ENCODE measurements at places on chromosomes 1 and 21.

GRCh38 chr1:203692565-203693470 is 66.2 kb downstream of the ATP2B4 start:
- peak; percentile 56 for DNase-seq

DNA sequence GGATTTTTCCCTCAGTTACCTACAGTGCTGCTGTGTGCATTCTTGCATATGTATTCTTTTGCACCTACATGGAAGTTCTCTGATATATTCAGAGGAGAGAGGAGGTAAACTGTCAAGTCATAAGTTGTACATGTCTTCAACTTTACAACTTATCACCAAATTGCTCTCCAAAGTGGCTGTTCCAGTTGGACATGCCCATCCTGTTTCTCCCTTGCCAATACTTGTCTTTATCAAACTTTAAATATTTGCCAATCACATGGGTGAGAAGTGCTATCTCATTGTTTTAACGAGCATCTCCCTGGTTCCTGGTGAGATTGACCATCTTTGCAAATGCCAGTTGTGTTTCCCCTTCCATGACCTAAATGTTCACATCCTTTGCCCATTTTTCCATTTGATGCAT is 88.2 kb downstream of the KIF26B start:
- no peak for DNase-seq

DNA sequence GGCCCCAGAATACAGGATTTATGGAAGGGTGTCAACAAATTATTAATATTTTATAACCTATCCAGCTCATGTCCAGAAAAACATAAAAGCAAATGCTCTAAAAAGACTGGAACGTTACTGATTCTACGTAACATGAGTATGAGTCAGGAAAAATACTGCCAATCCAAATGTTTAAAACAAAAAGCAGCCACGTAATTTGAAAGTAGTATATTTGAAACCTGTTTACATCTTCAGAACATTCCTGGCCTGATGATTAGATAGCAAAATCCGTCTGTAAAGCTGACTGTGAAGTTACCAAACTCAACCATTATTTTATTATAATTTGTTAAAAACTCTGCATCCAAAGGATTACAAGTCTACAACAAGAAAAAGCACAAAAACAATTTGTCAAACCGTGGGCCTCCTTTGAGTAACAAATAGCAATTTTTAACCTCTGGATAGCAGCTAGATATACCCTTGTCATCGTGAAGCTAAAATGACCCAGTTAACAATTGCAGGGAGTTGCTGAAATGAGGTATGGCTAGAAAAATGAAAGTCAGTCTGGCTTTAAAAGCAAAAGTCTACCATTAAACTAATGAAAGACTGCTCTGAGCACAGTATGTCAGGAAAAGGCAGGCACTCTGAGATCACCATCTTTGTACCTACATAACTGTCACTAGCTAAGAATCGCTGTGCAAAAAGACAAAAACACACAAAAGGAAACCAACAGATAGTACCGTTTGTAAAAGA is 1.2 kb downstream of the UBR4 start:
- no peak for DNase-seq

DNA sequence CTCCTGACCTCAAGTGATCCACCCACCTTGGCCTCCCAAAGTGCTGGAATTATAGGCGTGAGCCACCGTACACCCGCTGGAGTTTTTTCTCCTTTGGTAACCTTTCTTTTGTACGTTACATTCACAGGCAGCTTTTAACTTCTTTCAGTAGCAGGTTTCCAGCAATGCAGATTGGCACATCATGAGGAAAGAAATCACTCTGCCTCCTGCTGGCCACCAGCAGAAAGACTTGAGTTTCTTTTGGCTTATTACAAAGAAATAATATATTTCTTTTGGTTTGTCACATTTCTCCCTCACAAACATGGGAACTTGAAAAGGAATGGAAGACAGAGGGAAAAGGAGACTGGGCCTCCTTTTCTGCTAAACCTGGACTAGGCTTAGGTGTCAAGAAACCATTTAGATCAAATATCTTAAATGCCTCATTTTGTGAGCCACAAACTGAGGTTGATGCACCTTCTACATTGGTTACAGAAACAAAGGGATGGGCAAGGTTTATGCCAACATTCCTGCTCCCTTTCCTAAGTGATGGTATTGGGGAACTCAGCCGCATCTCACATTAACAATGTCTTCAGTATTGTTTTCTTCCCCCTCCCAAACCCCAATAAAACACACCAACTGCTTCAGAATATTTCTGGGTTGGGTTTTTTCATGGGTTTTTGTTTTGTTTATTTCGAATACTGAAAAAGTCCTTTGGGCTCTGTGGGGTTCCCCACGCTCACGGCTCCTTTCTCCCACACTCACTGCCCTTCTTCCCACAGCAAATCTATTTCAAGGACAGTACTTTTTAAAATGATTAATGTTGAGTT is 7.7 kb downstream of the ENSA start:
- DNase-seq = no peak

- peak; percentile 36 for DNase-seq
Measured at GRCh38 chr1:200483491-200484143, 73.8 kb upstream of the ZNF281 start.

DNA sequence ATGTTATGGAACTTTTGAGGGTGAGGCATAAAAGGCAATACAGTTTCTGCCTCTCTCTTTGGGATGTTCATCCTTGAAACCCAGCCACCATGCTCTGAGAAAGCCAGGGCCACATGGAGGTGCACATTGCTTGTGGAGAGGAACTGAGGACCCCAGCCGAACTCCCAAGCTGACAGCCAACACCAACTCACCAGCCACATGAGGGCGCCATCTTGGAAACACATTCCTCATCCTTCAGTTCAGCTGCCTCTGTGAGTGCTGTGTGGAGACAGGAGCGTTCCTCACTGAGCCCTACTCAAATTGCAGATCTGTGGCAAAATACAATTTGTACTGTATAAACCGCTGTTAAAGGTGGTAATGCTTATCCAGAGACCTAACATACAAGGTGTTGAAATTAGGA is 137.5 kb downstream of the GABPA start:
- peak; percentile 35 for DNase-seq

DNA sequence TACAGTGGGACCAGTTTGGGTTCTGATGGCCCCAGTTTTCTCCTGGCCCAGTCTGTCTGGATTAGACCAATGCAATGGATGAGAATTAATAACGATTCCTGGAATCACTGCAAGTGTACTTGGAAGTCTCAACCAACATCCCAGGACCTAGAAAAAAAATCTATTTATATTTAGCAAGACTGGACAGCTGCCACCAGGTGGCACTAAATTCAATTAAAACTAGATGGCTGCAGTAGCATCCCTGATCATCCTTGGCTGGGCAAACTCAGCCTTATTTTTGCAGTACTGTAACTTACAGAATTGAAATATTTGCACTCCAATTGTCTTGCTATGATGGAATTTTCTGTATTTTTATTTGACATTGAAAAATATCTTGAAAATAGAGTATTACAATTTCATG is 165.7 kb downstream of the NCAM2 start:
- peak; percentile 8 for DNase-seq

DNA sequence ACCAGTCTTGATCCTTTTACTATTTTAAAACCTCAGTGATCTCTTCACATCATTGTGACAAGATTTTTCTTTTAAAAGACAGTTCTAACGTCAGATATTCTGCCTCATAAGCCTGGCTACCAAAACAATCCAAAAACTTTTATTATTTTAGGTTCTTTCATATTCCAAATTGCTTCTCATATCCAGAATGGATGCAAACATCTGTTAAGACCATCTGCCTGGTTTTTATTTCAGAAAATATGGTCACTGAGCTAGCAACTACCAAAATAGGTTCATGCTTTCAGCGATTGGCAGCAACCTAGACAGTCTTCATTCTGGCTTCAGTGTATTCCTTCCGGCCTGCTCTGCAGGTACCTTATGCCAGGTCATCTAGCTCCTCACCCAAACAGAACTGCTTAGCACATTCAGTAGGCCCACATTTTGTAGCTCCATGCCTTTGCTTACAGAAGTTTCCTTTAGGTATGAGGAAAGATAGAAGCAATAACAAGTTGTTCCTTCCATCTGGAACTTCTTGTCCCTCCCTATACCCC is 59.0 kb upstream of the CACYBP start:
- DNase-seq = no peak

DNA sequence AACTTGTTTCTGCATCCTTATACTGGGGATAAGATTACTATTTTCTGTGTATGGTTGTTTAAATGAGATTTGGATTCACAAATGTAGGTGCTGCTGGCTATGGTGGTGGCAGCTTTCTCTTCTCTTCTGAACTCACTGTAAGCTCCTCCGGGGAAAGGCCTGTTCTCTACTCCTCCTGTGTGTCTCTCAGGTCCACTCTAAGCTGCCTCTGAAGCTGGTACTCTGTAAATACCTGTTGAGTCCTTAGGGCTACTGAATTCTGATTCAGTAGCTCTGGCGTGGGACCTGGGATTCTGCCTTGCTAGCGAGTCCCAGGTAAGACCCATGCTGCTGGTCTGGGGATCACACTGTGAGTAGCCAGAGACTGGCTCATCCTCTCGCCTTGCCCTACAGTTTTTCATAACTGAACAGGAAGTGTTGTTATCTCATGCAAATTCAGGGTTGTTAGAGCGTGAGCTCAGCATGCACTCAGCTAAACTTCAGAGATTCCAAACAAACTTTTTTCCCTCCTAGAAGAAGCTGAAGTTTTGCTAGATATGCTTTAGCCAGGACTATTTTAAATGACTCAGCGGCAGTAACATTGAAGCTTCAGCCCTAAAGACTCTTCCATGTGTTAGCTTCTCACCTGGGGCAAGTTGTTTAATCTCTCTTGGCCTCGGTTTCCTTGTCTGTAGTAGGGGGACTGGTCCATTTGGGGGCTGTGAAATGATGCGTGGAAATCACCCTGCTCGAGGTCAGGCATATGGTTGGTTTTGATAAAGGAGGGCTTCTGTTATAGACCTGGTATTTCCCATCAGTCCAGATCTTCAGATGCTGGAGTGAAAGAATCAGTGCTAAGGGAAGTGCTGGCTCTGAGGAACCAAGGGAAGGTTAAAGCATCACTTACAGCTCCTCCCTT is 271.5 kb upstream of the TMEM51 start:
- DNase-seq = no peak

DNA sequence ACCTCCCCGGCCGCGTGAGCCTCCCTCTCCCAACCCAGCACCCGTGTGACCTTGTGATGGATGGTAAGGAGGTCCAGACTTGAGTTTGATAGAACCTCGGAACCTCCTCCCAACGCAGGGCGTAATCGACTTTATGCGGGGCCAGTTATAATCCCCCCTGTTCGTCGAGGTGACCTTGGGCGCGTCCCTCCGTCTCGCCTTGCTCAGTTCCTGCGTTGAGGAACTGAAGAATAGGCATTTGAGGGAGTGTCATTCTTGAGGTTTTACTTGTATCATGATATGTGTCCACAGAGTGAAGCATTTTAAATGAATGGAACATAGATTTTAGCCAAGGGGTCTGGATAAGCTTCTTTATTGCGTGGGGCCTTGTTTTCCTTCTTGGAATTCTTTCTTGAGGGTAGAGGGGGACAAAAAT is 433 bp downstream of the TIMM17A start:
- no peak for DNase-seq

DNA sequence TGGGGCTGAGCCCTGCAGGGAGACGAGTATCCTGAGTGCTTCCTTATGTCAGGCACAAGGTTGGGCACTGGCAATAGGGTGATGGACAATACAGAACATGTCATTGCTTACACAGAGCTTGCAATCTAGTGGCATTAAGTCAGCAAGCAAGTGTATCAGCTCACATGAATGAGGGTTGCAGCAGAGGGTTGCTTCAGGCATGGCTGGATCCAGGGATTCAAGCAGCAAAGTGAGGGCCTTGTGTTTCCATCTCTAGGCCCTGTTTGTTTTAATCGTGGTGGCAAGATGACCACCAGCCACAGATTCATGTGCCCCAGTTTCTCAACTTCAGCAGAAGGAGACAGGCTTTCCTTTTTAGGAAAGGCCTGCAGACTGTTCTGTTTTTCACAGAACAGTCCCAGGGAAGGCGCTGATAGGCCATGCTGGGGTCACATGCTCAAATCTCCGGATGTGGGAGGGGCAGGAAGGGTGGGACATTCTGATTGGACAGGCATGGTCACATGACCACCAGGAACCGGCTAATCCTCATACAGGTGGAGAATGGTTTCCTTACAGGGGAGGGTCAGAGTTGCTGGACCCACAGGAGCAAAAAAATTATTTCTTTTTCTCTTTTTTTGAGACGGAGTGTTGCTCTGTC is 14.4 kb downstream of the PLOD1 start:
- DNase-seq = peak; percentile 50

DNA sequence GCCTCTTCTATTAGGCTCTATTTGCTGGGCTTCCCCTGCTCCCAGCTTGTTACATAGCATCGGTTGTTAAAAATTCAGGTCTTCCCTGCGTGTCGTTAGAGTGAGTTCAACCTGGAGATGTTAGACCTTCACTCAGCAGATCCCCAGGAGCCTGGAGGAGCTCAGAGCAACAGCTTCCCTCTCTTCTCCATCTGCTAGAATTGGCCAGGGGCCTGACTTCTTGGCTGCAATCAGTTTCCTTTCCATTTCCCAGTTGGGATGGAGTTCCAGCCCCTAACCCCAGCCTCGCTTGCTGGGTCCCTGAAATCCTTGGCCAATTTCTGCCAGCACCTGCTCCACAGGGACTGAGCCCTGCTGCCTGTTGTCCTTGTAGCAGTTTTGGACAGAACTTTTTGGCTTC is 55.9 kb downstream of the MT1HL1 start:
- DNase-seq = no peak

DNA sequence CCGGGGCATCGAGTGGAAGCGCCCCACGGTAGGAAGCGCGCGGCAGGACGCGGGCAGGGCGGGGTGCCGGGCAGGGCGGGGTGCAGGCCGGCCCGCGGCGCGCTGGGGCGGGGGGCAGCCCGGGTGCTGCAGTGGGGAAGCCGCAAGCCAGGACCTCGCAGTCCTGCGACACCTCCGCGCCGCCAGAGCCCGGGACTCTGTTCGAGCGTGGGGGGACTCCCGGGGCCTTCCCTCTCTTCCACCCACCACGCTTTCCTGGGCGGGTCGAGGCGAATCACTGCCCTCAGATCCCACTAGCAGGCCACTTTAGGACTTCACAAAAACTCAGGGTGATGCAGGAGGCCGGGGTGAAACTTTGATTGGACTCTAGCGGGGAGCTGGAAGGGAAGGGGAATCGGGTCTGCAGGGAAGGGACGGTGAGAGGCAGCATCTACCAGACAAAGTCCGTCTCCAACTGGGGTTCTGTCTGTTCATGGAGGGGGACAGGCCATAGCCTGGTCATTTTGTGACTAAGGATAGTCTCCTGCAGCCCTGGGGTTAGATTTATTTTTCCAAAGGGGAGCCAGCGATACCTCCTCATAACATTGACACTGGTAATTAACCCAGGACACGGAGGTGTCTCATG is 623 bp downstream of the CAPN2 start:
- DNase-seq = peak; percentile 36

GRCh38 chr1:39825432-39825941 is 36.8 kb upstream of the BMP8B start:
- no peak for DNase-seq

DNA sequence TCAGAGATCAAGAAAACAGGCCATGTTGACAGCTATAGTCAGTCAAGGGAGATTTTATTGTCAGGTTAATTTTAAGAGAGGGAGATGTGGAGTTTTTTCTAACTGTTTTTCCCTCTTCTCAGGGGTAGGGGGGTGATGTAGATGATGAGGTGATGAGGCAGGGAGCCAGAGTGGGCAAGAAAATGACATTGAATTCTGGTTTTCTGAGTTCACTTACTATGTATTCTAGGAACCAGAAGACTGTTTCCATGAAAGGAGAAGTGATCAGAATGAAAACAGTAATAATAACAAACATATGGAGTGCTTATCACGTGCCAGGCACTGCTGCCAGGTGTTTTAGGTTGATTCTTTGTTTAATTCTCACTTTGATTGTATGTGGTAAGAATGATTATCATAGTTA is 40.2 kb downstream of the CASQ2 start:
- no peak for DNase-seq
